Activated CD8-positive, alpha-beta memory T cell treated with anti-CD3 and anti-CD28 coated beads for 1 hour (primary cell): ENCODE measurements at places on chromosomes 5 and 9.
A peak's percentile ranks its signal among the peaks of the same experiment; 100 is the strongest.

- no peak for DNase-seq
Observed at GRCh38 chr9:24590432-24590831, 44.7 kb upstream of the IZUMO3 start.

DNA sequence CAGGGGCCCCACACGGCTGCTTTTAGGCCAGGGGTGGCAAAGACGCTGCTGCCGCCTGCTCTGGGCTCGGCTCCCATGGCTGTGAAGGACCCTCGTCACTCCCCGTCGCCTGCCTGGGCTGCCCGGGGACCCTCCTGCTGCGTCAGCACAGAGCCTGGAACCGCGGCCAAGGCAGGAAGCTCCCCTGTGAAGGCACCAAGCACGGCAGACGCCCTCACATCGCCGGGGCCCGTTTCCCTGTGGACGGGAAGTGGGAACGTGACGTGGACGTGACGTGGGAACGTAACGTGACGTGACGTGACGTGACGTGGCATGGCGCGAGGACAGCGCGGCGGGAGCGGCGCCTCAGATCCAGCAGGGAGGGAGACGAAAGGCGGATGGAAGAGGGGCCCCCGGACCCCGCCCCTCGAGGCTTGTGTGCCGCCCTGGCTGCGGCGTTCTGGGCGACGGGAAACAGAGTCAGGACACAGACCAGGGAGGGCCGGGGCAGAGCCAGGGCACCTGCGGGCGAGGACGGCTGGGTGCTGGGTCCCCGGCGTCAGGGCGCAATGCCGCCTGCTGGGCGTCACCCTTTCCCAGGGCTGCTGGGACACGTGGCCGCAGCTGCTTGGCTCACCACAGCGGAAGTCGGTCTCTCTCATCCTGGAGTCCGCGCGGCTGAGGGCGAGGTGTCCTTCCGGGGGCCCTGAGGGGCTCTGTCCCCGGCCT is 53.1 kb downstream of the MRPL36 start:
- DNase-seq, result no peak

- DNase-seq, result no peak
Observed at GRCh38 chr5:136195971-136196820, 3.2 kb upstream of the SMIM32 start.

- DNase-seq, result no peak
Observed at GRCh38 chr5:36692791-36693763, 86.7 kb downstream of the SLC1A3 start.

DNA sequence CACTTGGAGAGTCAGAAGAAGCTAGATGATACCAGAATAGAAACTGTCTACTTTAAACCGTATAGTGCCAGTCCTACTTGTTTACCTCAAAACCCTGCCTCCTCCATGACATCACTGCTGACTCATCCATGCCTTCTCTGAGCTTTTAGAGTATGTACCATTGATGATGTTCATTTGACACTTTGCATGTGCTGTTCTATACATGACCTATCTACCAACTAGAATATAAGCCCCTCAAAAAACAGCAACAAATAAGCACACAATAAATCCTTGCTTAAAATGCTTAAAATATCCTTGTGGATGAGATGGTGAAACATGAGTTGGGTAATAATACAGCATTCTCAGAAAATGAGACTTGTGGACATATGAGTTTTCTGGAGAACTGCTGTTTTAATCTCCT is 2.6 kb downstream of the CTNNAL1 start:
- no peak for DNase-seq

DNA sequence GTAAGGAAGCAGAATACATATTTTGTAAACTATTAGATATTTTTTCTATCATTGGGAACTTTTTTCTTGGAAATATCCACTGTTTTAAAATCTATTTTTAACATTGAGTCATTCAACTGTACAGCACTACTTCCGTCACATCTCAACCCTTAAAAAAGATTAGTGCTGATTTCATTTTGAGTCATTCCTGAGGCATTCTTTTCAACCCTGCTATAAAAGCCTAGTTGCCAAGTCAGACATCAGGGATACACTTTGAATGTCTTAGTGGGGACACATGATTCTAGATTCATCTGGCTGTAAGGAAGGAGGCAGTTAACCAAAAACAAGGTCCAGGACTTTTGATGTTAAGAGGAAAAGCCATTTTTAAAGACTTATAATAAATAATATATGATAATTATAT is 160.9 kb downstream of the GIN1 start:
- DNase-seq, result no peak

- no peak for DNase-seq
Observed at GRCh38 chr5:177985430-177986040, 10.5 kb downstream of the PROP1 start.

GRCh38 chr5:61704289-61704688 is 372.2 kb downstream of the ZSWIM6 start:
- DNase-seq, result no peak

DNA sequence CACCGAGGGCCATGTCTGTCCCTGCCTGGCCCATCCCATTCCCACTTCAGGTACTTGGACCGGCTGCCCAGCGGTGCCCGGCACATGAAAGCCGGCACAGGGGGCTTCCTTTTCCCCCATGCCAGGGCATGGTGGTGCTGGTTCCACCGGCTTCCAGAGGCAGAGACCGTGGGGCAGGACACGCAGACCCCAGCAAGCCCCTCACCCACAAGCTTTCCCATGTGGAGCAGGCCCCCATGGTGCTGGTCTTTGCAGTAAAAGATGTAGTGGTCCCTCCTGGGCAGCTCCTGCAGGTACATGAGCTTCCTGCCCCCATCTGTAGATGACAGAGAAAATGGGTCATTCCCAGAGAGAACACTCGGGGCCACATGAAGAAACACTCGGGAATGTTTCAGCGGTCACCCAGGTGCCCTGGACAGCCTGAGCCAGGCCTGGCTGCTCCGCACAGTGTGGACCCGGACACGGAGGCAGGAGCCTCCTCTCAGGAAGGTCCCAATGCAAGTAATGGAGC is 2.0 kb downstream of the OBP2B start:
- no peak for DNase-seq

GRCh38 chr5:107673368-107674136 is 2.8 kb upstream of the EFNA5 start:
- peak; percentile 50 for DNase-seq

GRCh38 chr5:170410401-170410800 is 21.2 kb upstream of the KCNMB1 start:
- DNase-seq, result no peak

DNA sequence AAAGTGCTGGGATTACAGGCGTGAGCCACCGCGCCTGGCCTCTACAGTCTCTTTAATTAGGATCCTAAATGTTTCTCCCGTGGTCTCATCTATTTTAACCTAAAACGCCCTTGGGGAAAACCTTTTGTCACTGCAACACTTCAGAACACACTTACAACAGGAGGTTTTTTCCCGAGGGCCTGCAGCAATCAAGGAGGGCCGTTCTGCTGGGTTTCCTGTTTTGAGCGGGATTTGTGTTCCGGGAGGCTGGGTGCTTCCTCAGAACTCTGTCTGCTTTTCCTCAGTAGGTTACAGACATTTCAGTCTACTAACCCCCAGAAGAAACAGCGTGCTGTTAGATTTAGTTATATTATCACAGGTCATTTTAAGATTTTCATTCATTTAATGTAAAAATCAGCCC is 65.4 kb upstream of the IRX4 start:
- DNase-seq, result no peak

DNA sequence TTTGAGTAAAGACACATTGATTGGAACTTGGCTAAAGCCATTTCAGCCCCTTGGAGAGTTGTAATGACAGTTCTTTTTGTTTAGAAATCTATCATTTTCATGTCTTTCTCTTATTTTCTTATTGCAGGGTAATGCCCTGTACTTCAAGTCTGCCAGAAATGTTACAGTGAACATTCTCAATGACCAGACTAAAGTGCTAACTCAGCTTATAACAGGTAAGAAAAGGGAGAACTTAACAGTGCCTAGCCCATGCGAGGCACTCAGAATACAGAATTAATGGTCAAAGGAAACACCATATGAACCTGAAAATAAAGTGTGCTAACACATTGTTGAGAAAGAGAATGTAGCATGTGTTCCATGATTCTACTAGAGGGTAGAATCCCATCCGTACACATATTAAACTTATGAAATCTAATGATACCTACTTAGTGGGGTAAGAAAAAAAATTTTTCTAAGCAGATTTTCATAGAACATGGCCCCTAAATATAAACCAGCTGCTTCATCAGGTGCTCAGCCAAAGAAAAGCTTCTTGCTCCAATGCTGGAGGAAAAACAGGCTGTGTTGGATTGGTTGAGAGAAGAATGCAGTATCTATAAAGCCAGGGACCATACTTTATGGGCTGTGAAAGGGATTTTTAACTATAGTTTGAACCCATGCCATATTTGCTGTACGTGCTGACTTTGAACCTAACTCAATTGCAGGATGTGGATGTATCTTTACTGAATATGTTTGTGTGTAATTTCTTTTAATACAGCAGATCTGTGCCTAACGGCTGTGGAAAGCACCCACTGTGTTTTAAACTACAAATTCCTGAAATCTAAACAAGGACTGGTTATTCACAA is 260.8 kb upstream of the PPP1R2B start:
- no peak for DNase-seq

DNA sequence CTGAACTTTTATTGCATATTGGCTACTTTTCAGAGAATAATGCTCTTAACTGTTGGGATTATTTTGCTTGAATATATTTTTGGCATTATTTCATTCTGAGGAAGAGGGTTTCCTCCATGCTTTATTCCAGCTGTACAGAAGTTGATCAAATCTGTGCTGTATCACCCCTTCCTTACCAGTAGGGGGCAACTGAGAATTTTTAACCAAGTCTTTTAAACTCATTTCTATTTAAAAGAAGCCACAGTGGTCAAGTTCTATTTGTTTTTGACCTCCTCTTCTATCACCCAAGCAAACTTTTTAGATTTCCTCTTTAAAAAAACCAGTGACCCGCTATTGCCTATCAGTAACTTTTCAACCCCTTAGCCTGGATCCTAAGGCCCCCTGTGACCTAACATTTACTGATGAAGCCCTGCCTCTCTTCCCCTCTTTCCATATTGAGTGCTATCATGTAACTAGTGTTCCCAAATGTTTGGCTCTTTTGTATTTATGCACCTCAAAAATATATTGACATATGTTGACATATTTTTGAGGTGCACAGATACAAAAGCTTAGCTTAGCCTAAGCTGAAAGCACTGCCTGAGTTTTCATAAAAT is 80.6 kb downstream of the FBXO4 start:
- no peak for DNase-seq

DNA sequence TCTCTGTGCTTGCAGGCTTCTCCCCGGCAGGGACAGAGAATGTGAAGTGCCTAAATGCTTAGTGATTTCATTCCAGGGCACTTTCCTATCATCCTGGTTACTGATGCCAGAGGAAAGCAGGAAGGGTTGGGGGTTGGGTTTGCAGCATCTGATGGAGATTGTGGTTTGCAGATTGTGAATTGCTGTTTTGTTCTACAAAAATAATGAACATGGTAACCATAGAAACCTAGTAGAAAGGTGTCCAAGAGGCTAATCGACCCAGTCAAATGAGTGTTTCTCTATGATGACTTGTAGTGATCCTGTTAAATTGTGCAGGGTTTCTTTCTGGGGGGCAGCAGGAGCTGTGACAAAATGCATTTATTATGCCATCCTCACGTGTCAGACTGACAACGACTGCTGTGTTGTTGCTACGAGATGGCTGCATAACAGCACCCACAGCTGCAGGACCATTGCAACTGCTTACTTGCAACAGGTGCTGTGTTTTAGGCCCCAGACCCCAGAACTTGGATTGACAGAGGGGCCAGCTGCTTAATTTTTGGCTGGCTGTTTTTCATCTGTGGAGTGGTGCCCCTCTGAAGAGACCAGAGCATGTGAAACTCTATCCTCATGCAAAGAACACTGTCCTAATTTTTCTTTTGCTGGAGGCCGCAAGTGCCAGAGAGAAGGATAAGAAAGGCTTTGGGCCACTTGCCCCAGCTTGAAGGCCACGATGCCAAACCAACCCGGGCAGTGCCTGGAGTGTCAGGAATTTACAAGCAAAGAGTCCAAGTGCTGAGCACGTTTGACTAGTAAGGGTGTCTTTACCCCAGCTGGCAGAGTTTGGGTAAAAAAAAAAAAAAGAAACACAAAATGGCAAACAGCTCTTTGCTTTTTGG is 397.8 kb downstream of the GADD45G start:
- DNase-seq, result no peak
